Spinal cord (tissue), 10 donors: ENCODE measurements at places on chromosomes 5 and 9. TPM values are rescaled to one million over a fixed set of nuclear protein-coding genes. Genes with fewer than 3 reads are reported as not detected.

STK32A gene
- total RNA-seq: 36.3 TPM

NUDT2 gene
- 22.2 TPM for total RNA-seq

PCSK1 gene
- total RNA-seq: 65.5 TPM

GRXCR2 gene
- total RNA-seq: not detected

AMACR gene
- total RNA-seq: 13.4 TPM
